ENCODE measurements at places on chromosomes 1 and 21. TPM values are rescaled to one million over a fixed set of nuclear protein-coding genes. Genes with fewer than 3 reads are reported as not detected.

Gene TSPAN1
- total RNA-seq = 3.0 TPM

Gene CELA3A
- total RNA-seq = not detected

Gene RERE
- 102 TPM for total RNA-seq

Gene AVPR1B
- not detected for total RNA-seq

Gene NRAS
- total RNA-seq = 11.2 TPM

Gene ARHGEF19
- total RNA-seq = 1.3 TPM

Gene TMEM54
- total RNA-seq = 17.0 TPM

Gene GBP4
- 6.4 TPM for total RNA-seq

Gene AKIRIN1
- total RNA-seq = 60.0 TPM

Gene SH2D2A
- total RNA-seq = 1.4 TPM

Gene ESRRG
- 32.3 TPM for total RNA-seq

Gene LRRC40
- total RNA-seq = 10.6 TPM

Gene HES3
- not detected for total RNA-seq

Gene FNDC5
- 18.7 TPM for total RNA-seq

Gene DHX9
- total RNA-seq = 54.3 TPM

Gene OR2G6
- not detected for total RNA-seq

Gene MXRA8
- total RNA-seq = 30.5 TPM

Gene SLC9A1
- 26.1 TPM for total RNA-seq

Gene OPRD1
- total RNA-seq = not detected

Gene LGR6
- total RNA-seq = 0.86 TPM

Gene CD53
- total RNA-seq = 5.2 TPM

Gene AMPD2
- 16.7 TPM for total RNA-seq

Gene SCMH1
- 47.3 TPM for total RNA-seq

All from cardiac septum (tissue), 1 donor.